ENCODE measurements at places on chromosomes 16 and 17.

DNA sequence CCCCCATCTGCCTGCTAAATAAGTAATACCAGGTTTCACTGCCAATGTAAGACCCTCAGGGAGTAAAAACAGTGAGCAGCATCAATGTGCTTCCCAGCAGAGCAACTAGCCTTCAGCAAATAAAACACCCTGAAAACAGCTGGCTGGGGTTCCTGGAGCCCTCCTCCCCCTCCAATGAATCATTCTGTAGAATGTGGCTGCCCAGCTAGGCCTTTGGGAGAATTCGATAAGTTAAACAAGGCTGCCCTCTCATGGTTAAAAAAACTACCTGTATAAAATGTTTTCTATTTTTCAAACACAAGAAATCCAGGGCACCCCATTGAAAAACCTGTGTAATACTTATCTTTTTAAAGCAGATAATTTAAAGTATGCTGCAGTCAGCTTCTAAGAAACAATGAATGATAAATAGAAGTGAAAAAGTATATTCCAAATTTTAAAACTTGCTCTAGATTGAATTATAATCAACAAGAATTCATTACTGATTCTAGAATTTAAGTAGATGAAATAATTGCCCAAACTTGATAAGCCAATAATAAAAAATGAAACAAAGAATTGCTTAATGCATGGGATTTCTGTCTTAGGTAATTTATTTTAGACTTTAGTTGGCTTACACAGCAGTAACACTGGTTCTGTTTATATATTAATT is 9.4 kb upstream of the TOM1L1 start:
- DNase-seq = no peak

DNA sequence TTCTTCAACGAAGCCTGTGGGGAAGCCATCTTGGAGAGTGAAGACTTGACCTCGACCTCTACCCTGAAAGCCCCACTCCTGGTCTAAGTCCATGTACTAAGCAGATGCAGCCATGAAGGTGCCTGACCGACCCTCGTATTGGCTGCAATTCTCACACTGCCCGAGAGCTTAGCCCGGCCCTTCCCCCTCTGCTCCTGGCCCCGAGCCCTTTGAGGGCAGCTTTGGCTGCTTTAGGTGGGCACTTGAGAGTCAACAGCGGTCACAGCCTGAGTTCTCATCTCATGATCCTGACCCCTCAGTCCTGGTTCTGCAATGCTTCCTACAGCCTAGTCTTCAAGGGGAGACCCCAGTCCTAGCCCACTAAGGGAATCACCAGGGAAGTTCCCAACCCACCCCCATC is 35.9 kb downstream of the SRL start:
- no peak for DNase-seq

DNA sequence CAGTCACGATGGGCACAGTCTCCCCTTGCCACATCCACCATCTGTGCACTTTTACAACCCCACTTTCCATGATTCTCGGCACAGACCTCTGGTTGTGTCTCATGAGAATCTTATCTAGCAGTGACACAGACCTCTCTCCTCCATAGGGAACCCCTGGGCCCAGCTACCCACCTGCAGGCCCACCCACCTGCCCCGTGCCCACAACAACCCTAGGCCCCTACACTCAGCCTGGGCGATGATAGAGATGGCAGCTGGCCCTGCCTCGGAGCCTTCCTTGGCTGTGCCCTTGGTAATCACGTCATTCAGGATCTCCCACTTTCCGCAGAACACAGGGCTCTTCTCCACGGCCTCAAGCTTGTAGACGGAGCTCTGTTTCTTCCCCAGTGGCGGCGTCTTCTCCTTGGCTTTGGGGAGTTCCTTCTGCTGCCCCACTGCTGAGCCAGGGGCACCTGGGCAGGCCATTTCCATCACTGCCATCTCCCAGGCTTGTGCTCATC is 26.5 kb downstream of the MAP3K14 start:
- no peak for DNase-seq

DNA sequence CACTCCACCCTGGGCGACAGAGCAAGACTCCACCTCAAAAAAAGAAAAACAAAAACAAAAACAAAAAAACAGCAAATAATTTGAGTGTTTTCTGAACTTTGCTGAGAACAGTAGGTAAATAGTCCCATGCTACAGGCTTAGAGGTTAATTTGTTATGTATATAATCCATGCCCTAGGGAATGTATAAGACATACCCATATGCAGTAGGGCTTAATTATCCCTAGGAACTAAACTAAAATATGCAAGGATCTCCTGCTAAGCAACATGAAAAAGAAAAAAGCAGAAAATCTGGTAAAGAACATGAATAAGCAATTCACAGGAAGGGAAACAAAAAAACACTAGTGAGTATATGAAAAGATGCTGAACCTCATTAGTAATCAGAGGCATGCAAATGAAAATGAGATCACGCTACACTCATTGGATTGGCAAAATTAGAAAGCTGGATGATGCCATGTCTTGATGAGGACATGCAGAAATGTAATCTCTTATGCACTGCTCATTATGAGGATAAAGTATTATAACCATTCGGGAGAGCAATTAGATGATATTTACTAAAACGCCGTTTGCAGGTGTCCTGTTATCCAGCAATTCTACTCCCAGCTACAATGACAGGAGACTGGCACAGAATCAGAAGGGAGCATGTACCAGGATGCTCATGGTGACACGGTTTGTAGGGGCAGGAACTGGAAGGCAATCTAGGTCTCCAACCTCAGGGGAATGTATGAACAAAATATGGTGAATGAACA is 5.6 kb downstream of the KCTD13 start:
- DNase-seq = no peak

DNA sequence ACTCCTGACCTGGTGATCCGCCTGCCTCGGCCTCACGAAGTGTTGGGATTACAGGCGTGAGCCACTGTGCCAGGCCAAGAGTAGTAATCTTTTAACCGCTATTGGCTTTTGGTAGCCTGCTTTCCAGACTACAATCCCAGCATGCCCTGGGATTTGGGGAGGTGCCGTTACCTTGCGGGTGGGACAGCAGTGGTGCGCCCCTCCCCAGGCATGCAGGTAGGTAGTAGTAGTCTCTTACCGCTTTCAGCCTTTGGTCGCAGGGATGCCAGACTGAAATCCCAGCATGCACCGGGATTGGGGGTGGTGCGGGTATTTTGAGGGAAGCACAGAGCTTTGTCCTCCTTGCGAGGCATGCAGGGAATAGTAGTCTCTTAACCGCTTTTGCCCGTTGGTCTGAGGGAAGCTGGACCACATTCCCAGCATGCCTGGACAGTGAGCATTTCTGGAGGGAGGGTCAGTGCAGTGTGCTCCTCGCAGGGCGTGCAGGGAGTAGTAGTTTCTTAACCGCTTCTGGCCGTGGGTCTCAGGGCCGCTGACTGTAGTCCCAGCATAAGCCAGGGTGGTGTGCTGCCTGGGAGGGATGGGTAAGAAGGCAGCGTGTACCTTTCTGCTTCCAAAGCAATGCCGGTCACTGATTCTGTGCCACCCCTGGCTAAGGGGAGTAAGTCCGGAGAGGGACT is 1686.8 kb downstream of the TP53TG3F start:
- no peak for DNase-seq

- DNase-seq = no peak
These were observed 5.8 kb downstream of the PLD6 start for GRCh38 chr17:17200311-17200710.

- DNase-seq = no peak
These were observed 52.8 kb downstream of the PLXDC1 start for GRCh38 chr17:39098588-39098987.

GRCh38 chr17:30326809-30327208 is 7.0 kb downstream of the TMIGD1 start:
- no peak for DNase-seq

DNA sequence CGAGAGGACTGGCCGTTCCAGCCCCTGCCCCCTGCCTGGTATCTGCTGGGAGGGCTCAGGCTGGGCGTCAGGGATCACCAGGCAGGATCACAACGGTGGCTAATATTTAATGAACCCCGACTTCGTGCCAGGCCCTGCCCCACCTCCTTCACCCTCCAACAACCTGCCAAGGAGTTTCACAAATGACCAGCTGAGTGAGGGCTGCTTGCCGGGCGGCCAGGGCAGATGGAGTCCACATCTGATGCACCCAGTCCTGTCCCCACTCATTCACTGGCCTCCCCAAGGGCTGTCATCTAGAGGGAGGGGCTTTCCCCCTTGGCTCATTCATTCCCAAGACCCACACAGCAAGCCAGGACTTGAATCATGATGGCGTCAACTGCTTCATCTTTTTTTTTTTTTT is 17.5 kb downstream of the UBALD1 start:
- no peak for DNase-seq

- DNase-seq = no peak
These were observed 53.5 kb downstream of the SREBF1 start for GRCh38 chr17:17783116-17783824.

- peak; percentile 37 for DNase-seq
These were observed 9.3 kb downstream of the NUBP1 start for GRCh38 chr16:10752843-10753523.

- DNase-seq = no peak
These were observed 120.6 kb upstream of the TNRC6C start for GRCh38 chr17:77837917-77838316.

- DNase-seq = no peak
These were observed 76.5 kb upstream of the TNRC6C start for GRCh38 chr17:77882040-77882439.

DNA sequence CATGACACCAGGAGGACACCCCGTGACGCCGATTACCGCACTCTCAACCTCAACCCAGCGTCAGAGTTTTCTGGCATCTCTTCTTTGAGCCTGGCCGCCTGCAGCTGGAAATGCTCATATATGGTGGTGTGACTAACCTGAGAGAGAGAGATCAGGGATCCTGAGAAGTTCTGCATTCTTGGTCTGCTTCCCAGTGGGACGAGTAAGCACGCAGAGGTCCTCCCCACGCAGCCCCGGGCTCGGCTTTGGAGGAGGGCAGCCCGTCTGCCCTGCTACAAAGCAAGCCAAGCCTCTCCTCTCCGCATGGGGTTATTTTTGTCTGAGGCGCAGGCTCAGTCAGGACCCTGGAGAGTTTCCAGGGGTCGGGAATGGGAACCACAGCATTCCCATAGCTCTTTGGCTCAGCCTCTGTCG is 16.5 kb downstream of the CRISPLD2 start:
- peak; percentile 52 for DNase-seq

GRCh38 chr17:51645056-51645455 is 384.7 kb downstream of the UTP18 start:
- DNase-seq = no peak

- DNase-seq = no peak
These were observed 11.0 kb downstream of the HEXIM2 start for GRCh38 chr17:45172541-45173286.

- DNase-seq = no peak
These were observed 52.6 kb downstream of the CCDC57 start for GRCh38 chr17:82160075-82160474.

DNA sequence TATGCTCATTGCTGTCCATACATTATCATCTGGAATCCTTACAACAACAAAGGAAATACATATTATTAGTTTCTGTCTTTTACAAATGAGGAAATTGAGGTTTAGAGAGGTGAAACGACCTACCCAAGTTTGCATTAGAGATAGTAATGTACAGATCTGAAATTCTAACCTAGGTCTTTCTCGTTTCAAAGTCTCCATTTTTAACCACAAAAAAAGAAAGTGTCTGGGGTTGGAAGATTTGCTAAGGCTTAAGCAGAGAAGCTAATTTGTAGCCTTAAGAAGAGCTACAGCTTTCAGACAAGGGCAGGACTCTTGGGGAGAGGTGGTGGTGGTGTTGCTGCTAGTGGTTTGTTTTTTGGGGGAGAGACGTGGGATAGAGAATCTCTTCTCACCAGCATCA is 19.2 kb downstream of the CIITA start:
- no peak for DNase-seq

- no peak for DNase-seq
These were observed 23.6 kb downstream of the ABCA6 start for GRCh38 chr17:69117855-69118784.

DNA sequence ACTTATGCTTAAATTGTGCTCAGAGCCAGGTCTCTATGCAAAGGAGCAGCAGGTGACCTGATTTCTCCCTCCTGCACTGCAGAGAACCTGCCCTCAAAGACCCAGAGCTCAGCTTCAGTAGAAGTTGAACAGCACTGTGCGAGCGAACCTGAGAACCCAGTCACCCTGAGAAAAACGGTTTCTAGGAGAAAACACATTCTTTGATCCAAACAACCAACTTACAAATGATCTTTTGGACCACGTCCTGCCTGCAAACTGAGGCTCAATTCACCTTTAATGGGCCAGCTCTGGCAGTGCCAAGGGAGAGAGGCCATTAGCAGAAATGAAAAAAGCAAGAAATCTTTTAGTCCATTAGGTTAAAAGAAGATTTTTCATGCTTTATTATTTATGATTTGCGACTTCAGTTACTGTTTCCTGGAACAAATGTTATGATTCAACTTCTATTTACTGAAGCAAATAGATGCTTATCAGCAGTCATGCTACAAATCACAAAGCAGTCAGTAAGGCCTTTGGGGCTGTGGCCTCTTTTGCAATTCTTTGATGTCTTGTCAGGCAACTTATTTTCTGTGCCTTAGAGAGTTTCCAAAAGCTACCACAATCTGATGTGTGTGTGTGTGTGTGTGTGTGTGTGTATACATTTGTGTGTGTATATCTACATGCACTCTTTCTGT is 65.7 kb upstream of the LRRC37A3 start:
- DNase-seq = no peak

GRCh38 chr17:66625311-66625767 is 209.6 kb upstream of the CACNG5 start:
- no peak for DNase-seq

GRCh38 chr17:63455417-63455816 is 9.3 kb upstream of the CYB561 start:
- no peak for DNase-seq

DNA sequence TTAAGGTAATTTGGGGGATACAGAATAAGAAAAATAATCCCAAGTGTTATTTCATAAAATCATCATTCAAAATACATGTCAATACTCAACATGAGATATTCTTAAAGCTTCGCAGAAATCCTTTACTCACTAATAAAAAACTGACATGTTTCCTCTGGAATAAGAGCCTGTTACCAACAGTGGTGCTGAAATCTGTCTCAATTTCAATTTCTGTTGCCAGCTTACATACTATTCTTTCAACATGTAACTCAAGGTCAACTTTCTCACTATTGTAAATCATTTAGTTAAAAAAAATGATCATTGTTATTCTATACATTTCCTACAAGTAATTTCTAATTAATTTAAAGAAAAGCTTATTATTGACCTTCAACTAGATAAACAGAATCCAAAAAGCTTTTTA is 67.9 kb downstream of the CEP95 start:
- no peak for DNase-seq

GRCh38 chr17:82582213-82582612 is 62.7 kb downstream of the FOXK2 start:
- DNase-seq = no peak

GRCh38 chr17:73724341-73724740 is 80.1 kb upstream of the SDK2 start:
- DNase-seq = no peak

DNA sequence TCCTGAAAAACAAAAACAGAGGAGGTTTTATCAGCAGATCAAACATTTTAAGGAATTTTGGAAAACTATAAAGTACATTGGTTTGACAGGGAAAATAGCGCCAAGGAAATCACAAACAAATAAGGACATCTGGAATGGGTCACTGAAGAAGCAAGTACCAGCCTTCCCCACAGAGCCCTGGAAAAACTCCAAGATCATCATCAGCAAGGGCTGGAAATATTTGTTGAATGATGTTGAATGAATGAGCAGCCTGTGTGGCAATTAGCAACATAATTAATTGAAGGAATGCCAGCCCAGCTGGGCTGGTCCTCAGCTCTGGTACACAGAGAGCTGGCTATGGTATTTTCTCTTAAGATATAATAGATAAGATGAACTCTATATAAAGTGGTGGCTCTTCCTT is 290.4 kb downstream of the HS3ST3A1 start:
- no peak for DNase-seq
